ENCODE measurements at places on chromosomes 5 and 9. TPM values are rescaled to one million over a fixed set of nuclear protein-coding genes. Genes with fewer than 3 reads are reported as not detected.
A peak's percentile ranks its signal among the peaks of the same experiment; 100 is the strongest.

DNA sequence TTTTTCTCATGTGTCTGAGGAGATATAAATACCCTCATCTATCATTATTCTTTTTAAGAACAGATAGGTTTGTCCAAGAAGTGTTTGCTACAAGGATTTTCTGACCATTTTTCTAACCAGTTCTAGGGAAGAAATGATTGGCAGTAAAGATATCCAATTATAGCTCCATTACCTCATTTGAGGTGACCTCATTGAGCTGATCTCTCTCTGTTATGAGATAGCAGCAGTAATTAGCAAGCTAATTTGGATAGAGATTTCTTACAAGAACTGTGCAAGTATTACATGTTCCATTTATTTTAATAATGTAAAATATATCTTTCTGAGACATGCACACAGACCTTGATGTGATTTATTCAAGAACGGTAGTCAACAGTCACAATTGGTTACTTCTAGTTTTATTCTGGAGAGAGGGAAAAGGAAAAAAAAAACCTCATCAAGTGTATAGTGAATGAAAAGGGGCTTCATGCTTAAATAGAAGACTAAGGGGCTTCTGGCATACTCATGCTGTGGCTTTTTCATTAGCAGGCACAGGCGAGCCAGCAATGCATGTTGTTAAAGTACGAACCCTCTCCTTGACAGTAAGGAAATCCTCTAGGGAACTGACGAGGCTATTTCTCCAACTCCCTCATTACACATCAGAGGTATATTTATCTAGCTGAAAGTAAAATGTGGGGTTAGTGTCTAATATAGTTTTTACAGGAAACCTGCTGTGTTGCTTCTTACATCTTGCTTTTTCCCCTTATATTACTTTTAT is 127.3 kb downstream of the NUDT12 start:
- DNase-seq = no peak

GRCh38 chr9:115888131-115888530 is 265.5 kb upstream of the PAPPA start:
- DNase-seq = no peak

DNA sequence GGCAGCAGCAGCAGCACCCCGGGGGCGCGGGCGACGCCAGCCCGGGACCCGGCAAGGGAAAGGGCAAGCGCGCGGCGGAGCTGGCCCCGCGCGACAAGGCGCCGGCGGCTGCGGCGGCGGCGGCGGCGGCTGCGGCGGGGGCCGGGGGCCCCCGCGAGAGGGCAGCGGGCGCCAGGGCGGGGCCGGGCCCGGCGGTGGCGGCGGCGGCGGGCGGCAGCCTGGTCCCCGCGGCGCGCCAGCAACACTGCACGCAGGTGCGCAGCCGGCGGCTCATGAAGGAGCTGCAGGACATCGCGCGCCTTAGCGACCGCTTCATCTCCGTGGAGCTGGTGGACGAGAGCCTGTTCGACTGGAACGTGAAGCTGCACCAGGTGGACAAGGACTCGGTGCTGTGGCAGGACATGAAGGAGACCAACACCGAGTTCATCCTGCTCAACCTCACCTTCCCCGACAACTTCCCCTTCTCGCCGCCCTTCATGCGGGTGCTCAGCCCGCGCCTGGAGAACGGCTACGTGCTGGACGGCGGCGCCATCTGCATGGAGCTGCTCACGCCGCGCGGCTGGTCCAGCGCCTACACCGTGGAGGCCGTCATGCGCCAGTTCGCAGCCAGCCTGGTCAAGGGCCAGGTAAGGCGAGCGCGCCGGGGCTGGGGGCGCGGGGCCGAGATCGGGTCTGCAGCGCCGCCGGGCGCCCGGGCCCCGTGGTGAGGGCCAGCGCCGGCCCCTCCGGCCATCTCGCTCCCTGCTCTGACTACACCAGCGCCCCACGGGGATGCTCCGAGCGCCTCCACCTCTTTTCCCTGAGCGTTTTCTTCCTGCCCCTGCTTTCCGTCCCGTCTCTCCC is at the start of gene UBE2QL1:
UBE2QL1 (plus strand) TSS at position 238 of the 843 bp plus-strand sequence; CDS start at position 273, 35 bp downstream.
- DNase-seq = peak; percentile 18

Gene TLR4
- 11.6 TPM for total RNA-seq

DNA sequence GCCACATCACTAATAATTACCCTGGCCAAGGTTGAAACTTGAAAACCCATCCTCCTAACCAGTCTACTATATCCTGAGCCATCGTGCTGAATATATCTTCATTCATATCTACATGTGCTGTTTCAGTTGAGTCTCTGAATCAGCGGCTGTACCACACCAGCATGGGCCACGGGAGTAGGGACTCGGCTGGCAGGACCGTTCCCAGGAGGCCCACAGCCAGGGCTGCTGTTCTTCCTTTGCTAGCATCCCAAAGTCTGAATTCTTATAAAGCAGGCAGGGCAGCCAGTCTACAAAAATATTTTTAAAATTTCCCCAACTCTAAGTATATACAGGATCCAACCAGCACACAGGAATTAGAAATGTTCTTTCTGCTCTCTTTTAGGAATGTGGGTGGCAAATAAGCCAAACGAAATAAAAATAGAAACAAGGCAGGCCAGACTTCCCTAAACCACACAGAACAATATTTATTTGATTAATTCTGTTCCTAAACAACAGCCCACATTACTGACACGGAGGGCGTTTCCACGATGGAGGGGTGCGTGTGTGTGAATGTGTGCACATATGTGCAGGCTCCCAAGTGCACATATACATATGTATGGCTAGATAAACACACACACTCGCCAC is 42.8 kb upstream of the EQTN start:
- no peak for DNase-seq

DNA sequence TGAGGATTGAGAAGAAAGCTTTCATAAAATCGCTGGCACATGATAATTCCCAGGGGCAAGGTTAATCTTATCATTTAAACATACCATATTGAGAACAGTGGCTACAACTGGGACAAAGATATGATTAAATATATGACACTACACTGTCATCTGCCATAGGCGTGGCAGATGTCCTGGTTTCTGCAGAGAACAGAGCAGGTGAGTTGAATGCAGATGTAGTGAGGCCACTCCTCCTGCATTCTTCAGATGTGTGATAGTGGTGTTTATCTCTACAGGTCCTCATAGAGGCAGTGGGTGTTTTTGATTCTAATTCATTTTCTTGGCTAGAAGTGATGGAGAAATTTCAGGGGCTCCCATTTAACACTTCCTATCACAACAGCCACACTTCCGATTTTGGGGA is 237.0 kb upstream of the CDH9 start:
- DNase-seq = no peak

Gene PIP5K1B
- total RNA-seq = not detected

- no peak for DNase-seq
These were observed 4.6 kb upstream of the TERT start for GRCh38 chr5:1299511-1299850.

Gene PLPP7
- 1.0 TPM for total RNA-seq

DNA sequence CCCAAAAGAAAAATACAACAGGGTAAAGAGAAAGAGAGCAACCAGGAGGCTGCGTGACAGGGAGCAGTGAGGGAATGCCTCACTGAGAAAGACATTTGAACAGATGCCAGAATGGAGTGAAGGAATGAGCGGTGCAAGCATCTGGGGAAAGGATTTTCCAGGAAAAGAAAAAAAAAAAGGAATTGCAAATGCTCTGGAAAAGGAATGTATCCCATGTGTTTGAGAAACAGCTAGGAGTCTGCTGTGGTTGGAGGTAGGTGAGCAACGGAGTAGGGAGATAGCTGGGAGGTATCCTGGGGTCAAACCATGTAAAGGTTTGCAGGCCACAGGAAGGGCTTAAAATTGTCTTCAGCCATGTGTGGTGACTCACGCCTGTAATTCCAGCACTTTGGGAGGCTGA is 23.6 kb upstream of the CEMIP2 start:
- no peak for DNase-seq

DNA sequence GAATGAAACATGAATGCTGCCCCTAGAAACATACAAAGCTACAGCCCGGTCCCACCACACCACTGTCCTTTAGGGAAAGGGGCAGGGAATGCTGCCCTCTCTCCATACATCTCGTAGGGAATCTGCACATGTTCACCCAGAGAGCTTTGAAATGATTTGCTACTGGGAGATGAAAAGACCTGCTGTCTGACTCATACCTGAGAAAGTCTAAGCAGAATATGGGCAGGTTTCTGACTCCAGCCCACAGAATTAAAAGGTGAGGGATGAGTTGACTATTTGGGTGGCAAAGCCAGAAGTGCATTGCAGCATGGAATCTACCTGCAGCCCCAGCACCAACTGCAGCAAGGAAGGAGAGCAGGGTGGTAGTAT is 297.9 kb downstream of the TLE1 start:
- DNase-seq = no peak

- no peak for DNase-seq
These were observed 35.1 kb downstream of the DENND1A start for GRCh38 chr9:123894822-123895221.

Gene RIOK2
- total RNA-seq = 24.8 TPM
